Dermis blood vessel endothelial cell (primary cell): ENCODE measurements at places on chromosomes 12 and 14. TPM values are rescaled to one million over a fixed set of nuclear protein-coding genes. Genes with fewer than 3 reads are reported as not detected.
A peak's percentile ranks its signal among the peaks of the same experiment; 100 is the strongest.

DNA sequence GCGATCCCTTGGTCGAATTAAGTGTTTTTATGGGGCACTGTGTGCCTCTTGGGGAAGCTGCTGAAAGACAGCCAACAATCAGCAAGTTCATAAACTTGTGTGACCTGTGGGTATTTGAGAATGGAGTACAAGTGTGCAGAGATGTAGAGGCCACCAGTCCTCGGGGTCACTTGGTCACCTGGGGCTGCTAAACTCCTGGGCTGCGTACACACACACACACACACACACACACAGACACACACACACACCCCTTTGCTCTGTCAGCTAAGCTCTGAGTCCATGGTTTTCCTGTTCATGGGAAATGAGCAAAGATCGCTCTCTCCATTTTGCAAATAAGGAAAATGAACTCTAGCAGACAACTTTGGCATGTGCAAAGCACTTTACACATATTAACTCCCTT lies 24.5 kb downstream of the DYRK4 start:
- DNase-seq = no peak

DNA sequence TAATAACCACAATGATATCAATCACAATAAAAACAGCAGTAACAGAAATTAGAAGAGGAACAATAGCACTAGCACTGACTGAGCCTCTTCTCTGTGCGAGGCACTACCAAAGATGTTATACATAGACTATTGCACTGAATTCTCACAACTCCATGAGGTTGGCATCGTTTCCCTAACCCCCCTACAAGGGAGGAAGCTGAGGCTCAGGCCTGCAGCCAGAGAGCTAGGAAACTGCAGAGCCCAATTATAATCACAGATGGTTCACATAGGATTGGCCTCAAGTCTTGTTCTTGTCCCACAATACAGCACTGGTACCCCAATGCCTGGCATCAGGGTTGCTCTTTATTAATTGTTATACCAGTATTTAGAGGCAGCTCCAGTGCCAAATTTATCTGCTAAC lies 278.0 kb downstream of the CEP128 start:
- no peak for DNase-seq

The KRT6A gene
- 0.47 and 1.9 TPM in 2 replicates for total RNA-seq

The SCYL2 gene
- 49.2 and 52.9 TPM in 2 replicates for total RNA-seq

The LRRC10 gene
- total RNA-seq = not detected in 2 replicates

The ZDHHC22 gene
- not detected in 2 replicates for total RNA-seq

DNA sequence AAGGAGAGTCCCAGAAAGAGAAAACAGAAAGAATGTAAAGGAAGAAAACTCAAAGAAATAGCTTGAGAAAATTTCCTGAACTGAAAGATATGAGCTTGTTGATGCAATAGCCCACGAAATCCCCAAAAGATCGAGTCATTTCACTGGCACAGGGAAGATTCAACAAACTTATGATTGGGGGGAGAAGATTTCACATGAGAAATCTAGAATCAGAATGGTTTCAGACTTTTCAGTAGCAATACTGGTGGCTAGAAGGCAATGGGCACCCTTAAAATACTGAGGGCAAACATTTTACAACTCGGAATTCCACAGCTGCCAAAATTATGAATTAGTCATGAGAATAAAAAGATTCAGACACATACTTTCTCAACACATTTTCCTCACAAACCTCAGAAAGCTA lies 8.9 kb upstream of the KRT7 start:
- DNase-seq = no peak

- DNase-seq = no peak
These were observed 74.3 kb downstream of the SUSD6 start for GRCh38 chr14:69685716-69686115.

DNA sequence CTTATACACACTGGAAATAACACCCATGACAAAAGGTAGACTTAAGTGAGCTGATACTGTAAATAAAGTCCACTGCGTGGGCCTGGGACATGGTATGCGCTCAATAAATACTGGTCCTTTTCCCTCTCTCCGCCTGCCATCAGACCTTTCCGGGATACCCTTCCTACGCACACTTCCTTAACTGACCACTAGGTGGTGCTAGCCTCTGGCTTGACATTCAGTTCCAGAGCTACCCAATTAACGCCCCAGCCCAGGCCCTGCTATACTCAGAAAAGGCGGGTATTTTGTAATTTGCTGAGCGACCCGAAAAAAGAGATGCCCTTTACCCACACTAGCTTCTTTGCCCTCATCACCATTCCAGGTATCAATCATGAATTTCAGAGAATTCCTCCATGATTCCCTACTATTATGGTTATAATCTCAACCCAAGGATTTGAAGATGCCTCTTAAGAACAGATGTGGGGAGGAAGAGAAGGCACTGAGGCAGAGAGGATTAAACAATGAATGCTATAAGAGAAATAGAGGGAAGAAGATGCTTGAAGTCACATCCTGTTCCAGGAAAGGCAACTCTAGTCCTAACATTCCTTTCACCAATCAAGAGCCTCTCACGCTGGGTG lies 3.9 kb upstream of the LRP1 start:
- peak; percentile 83 for DNase-seq

DNA sequence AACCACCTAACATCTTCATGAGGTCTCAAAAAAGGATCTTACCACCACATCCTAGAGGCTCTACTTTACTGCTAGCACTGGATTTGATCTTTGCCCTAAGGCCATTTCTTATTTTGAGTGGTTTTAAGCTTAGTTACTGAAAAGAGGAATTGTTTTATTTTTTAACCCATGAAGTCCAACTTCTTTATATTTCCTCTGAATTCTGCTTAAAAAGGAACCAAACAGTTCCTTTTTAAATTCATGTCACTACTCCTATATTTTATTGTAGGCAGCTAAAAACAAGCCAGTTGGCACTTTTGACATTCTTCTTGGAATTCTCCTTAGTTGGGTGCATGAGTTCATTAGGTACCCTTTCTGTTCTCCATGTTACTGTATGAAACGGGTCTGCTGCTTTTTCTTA lies 76.4 kb downstream of the FGD4 start:
- no peak for DNase-seq

GRCh38 chr12:102169922-102170621 lies 27.6 kb downstream of the PMCH start:
- peak; percentile 74 for DNase-seq

DNA sequence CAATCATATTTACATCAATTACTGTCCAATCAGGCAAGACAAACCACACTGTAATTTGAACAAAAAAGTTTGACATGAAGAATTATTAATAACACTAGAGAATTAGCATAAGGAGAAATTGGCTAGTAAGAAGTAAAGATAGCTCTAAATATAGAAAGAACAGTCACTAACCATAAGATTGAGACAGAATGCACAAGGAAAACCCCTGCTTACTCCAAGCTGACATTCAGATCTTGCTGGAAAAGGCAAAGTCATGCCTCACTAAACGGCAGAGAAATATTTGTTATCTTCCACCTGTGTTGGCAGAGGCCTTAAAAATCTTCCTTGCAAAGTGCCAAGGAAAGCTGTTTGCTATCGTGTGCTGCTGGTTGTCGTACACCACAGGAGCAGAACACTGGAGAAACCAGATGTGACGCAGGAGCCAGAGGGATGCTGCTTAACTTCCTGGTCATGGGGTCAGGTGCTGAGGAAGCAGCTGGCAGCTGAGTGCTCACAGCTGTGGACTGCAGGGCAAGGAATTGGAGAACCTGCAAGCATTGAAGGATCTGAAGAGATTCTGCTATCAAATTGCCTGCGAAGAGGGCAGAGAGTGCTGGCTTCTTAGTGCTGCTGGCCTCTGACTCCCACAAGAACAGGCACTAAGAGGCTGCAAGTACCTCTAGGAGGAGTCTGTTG lies 1323.3 kb downstream of the LRFN5 start:
- no peak for DNase-seq

DNA sequence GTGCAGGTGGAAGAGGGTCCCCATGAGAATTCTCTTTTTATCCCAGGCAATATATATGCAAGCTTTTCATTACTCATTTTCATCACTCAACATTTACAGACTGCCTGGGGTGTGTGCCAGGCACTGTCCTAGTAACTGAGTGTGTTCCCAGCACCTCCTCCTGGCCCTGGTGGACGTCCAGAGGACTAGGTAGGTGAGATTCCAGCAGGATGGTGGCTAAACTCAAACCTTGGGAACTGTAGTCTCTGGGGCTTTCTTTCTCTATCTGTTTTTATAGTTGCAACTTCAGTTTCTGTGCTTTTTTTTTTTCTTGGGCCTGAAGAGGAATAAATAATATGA lies 63.8 kb downstream of the SUSD6 start:
- no peak for DNase-seq
